Stimulated activated CD8-positive, alpha-beta memory T cell treated with anti-CD3 and anti-CD28 coated beads, Interleukin-7, amount 100 ng/mL, for 48 hours (primary cell): ENCODE measurements at places on chromosomes 1 and 21.

DNA sequence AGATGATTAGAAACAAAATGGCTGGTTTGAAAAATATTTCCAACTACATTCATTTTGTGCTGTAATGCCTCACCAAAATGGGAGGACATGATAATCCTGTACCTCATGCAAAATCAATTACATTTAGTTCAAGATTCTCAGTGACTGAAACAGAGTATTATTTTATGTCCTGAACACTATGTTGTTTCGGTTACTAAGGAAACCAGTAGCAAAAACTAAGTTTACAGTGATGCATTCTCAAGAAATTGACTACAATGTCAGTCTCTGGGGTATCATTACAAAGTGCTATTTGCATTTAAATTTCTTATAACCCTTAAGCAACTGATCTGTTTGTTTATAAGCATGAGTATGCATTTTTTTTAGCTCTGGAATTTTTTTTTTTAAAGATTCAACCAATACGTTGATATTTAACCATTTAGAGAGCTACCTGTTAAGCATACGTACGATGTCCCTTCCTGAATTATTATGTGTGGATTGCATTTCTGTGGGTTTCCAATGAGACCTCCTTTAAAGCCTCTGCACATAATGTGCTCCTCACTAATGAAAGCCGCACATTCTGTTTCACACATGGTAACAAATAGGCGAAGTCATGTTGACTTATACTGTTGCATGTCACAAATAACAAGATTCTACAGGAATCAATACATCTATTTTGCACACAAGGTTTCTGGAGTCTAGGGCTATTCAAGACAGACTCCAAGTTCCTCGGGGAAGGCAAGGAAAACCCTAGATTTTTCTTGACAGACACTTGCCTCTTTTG is 1035.7 kb downstream of the ADGRL2 start:
- DNase-seq: no peak

DNA sequence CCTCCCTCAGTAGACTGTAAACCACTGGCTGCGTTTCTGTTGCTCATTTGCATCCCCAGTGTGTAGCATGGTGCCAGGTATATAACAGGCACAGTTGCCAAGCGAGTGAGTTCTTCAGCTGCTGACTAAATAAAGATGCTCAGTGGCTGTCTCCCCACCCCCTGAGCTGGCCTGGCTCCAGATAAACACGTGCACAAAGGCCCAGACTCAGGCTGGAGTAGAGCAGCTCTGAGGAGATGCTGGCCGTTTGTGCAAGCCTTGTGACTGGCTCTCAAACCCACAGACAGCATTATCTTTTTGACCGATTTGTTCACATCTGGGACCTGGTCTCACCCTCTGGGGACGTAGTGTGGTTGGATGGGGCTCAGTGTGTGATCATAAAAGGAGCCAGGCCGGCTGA is 7.1 kb downstream of the CHRNB2 start:
- no peak for DNase-seq

DNA sequence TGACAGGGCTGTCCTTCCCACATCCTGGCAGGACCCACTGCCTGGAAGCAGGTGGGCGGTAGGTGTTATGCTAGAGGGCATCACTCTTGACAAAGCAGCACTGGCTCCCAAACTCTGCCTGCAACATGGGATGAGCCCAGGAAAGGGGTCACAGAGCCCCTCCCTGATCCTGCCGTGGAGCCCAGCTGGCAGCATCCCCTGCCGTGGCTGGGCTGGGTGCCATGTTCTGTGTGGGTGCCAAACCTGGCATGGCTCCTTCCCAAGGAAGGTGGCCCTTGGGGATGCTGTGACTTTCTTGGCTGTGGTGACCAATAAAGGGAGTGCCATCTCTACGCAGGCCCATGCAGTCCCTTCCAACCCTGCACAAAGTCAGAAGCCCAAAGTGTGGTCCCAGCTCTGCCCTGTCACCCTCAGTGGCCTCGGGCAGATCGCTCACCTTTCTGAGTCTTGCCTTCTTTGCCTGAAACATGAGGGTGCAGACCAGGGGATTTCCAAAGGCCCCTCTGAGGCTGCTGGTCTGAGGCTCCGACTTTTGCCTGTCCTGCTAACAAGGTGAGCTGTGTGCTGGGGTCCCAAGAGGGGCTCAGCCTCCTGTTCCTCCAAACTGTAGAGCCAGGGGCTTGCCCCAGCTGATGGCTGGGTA is 6.0 kb downstream of the CDK18 start:
- DNase-seq: no peak

DNA sequence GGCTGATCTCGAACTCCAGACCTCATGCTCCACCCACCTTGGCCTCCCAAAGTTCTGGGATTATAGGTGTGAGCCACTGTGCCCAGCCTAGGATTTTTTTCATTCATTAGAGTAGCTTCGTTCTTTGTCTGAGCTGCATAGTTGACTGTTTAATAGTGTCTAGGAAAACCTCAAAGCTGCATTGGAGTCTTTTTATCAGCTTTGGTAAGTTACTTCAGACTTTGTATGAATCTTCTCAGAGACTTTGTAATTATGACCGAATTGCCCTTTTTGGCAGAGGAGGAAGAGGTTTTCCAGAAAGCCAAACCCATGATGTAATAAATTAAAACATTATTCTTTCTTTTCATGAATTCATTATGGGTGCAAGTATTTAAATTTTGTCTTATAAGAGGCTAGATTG is 5.1 kb downstream of the DNAJB4 start:
- DNase-seq: no peak

DNA sequence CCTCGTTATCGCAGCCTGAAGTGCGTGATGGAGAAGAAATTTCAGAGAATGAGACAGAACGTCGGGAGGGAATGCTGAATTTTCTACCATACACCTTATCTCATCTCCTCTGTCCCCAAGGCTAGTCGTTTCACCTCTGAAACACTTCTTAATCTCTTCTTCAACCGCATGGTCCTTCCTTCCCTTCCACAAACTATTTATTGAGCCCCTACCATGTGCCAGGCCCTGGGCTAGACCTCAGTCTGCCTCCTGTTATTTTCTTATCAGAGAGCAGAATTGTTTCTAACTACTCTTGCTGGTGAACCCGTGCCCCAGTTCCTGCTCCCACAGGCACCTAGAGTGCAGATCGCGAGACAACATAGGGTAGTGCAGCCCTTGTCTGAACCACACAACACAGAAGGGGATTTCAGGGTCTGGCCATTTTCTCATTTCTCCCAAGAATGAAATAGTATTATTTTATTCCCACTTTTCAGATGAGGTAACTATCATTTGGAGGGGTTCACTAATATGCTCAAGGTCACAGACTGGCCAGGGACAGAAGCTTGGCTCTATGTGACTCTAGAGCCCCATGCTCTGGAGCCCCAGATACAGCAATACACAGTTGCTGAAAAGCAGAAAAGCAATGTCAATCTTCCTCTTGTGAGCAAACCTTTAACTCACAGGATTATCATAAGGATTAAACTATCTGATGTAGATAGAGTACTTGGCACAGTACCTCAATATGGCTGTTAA is 598 bp upstream of the ADIPOR1 start:
- DNase-seq: no peak

- no peak for DNase-seq
Measured at GRCh38 chr1:84985365-84985764, 11.5 kb downstream of the MCOLN2 start.

- DNase-seq: no peak
Measured at GRCh38 chr1:235902677-235903542, 36.2 kb upstream of the LYST start.

DNA sequence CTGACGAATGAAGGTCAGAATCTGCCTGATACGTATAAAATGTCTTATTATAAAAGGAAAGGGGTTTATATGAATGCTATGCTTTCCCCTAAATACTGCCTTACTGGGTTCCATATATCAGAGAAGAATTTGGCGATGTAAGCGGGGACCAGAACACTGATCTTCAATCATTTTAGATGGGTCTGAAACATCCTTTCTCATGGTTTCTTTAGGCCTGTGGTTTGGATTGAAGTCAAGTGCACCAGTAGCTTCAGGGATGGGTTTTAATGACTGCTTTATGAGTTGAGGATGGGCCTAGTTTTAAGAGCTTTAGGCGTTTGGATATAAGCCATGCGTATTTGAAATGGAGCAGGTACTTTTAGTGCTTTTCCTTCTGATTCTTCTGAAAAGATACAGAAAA is 6.9 kb downstream of the FMN2 start:
- DNase-seq: no peak

DNA sequence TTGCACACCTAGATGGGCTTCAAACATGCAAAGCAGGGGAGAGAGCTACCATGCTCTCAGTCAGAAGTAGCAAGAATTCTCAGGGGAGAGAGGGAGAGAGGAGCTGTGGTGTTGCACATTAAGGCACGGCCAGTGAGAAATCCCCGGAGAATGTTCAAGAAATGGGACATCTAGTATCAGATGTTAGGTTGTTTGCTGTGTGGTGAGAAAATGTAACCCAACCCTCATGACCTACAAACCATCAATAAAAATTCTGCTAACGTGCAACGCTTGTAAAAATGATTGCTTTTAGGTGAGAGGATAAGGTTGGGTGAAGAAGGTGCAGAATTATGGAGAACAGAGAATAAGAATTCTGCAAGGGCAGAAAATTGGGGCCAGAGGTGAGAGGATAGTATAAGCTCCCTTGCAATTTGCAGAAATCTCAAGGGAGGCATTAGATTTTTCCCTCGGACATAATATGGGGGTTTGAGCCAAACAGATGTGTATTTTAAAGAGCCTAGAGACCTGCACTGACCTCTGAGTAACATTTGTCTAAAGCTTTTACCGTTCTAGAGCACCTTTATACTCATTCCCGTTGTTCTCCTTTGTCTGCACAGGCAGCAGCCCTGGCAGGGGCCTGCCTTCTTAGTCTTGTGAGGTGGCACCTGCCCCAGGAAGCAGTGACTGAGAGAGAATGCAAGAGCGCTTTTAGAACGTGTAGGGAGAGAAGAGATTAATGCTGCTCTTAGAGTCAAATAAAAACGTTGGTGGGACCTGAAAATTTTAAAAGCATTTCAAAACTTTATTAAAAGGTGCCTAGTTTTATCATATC is 25.4 kb upstream of the KIAA0040 start:
- DNase-seq: no peak
